NCI-H526 (cell line): ENCODE measurements at places on chromosomes 3 and 15.

GRCh38 chr15:39997031-39997430 is 42.0 kb downstream of the SRP14 start:
- DNase-seq, result no peak

GRCh38 chr3:67384760-67385397 is 269.5 kb downstream of the SUCLG2 start:
- no peak for DNase-seq

DNA sequence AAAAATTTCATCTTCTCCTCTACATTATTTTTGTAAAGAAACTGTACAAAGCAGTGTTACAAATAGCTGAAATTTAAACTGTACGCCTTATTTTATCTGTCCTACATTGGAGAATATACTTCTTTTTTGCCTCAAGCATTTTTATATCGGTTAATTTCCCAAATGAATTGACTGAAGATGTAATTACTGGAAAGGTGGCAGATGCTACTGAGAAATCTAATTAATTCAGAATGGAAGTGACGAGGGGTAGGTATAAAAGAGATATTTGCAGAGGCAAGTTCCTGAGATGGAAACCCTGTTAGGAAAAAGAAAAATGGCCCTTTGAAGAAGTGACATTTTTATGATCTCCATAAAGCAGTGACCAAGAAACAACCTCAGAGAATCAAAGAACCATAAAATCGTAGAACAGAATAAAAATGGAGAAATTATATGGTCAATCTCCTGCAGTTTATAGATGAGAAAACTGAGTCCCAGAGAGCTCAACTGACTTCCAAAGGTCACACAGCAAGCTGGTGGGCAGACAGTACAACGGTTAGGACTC is 20.4 kb downstream of the RUVBL1 start:
- DNase-seq, result no peak

DNA sequence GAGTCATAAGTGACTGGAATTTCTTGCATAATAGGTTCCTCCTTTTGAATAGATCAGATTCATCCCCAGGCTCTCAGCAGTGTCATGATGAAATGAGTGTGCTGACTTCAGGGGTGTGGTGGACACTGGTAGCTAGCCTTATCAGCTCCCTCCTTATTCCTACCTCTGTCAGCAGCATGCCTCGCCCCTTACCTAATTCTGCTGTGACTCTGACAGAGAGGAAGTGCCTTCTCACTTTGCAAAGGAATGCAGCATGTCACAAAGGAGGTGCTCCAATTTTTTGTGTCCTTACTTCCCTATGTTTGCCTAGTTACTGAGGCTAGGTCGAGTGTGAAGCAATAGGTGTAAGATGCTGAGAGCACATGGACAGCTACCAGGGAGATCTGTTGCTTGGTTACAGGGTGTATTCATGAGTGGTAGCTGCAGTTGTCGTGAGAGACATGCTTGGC is 90.6 kb downstream of the TNFAIP8L3 start:
- no peak for DNase-seq

DNA sequence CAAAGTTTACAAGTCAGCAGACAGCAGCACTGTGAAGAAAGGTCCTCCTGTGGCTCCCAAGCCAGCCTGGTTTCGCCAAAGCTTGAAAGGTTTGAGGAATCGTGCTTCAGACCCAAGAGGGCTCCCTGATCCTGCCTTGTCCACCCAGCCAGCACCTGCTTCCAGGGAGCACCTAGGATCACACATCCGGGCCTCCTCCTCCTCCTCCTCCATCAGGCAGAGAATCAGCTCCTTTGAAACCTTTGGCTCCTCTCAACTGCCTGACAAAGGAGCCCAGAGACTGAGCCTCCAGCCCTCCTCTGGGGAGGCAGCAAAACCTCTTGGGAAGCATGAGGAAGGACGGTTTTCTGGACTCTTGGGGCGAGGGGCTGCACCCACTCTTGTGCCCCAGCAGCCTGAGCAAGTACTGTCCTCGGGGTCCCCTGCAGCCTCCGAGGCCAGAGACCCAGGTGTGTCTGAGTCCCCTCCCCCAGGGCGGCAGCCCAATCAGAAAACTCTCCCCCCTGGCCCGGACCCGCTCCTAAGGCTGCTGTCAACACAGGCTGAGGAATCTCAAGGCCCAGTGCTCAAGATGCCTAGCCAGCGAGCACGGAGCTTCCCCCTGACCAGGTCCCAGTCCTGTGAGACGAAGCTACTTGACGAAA is 24.2 kb downstream of the STARD5 start:
- DNase-seq, result no peak

DNA sequence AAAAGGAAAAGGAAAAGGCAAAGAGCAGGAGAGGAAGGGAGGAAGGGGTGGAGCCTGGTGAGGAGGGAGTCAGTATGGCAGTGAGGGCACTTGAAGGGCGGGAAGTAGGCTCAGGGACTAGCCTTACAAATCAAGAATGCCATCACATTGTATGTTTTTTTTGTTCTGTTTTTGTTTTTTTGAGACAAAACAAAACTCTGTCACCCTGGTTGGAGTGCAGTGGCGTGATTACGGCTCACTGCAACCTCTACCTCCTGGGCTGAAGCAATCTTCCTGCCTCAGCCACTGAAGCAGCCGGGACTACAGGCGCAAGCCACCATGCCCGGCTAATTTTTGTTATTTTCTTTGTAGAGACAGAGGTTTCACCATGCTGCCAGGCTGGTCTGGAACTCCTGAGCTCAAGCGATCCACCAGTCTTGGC is 10.5 kb upstream of the PIK3CB start:
- no peak for DNase-seq

- no peak for DNase-seq
Observed at GRCh38 chr3:180617049-180617448, 15.1 kb downstream of the TTC14 start.

GRCh38 chr3:27607370-27607769 is 114.8 kb downstream of the EOMES start:
- no peak for DNase-seq

DNA sequence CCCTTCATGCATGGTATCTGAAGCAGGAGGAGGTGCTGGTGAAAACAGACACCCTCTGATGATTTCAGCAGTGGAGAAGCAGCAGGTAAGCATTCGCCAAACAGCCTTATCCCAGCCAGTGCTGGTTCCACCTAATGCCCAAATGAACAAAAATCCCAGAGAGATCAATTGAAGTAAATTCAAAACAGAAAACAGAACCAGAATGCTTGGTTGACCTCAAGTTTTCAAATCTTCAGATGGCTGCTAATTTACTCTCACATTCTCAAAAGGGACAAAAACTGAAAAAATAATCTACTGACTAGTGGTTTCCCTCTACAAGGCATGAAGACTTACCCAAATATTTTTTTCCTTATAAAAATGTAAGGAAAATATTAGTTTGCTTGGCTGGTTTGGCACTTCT is 87.0 kb upstream of the MYO5C start:
- DNase-seq, result no peak

DNA sequence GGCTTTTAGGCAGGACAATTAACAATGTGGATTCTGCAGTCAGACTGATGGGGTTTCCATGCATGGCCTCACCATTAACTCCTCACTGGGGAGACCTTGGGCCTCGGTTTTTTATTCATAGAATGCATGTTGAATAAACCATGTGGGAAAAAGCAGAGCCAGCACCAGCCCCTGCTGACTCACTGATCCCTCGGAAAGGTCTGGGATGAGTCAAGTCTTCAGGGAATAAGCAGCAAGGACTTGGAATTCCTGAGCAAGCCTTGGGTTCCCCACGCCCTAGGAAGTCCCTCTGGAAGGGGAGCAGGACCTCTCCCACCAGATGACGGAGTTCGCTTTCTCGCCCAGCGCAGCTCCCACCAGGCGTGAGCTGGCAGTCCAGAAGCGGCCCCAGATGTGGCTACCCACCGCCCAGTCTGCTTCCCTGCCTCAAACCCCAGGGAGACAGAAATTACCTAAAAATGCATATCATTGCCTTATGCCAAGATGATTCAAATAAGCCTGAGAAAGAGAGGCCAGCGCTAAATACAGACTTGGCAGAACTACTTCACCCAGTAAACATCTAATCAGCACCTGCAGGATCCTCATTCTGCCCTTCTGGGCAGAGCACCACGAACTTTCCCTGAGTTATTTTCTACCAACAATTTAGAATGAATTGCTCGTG is 45.4 kb downstream of the BTD start:
- no peak for DNase-seq

DNA sequence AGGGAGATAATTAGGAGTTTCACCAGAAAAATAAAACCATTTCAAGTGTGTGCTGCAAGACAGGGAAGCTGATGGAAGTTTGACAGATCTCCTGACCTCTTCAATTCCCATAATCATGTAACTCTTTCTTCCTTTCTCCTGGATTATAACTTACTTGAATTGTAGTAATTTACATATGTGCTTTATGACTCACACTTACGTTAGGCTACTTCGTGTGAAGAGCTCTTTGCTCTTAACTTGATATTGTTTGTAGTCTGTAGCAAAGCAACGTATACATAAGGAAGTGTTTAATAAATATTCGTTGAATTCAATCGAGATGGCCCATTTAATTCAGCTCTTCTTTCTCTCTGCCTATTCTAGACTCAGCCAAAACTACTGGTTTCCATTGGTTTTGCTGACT is 23.5 kb downstream of the ROBO2 start:
- no peak for DNase-seq

- no peak for DNase-seq
Observed at GRCh38 chr3:187833799-187834578, 88.7 kb upstream of the BCL6 start.

DNA sequence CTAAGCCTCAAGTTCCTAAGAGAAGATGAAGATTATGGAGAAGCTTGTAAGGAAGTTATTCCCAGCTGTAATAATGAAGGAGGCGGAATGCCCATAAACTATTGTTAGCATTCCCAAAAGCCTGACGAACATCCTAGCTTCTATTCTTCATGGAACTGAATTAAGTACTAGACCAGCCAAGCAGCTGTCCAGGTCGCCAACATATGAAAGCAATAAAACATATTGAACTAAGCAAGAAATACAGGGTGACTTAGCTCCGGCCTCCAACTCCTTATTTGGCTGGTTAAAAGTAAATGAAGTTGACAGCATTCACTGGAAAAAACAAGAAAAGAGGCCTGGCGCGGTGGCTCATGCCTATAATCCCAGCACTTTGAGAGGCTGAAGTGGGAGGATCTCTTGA is 174.0 kb upstream of the TPM1 start:
- DNase-seq, result no peak

GRCh38 chr3:172194702-172195406 is 155.5 kb downstream of the FNDC3B start:
- peak; percentile 53 for DNase-seq

DNA sequence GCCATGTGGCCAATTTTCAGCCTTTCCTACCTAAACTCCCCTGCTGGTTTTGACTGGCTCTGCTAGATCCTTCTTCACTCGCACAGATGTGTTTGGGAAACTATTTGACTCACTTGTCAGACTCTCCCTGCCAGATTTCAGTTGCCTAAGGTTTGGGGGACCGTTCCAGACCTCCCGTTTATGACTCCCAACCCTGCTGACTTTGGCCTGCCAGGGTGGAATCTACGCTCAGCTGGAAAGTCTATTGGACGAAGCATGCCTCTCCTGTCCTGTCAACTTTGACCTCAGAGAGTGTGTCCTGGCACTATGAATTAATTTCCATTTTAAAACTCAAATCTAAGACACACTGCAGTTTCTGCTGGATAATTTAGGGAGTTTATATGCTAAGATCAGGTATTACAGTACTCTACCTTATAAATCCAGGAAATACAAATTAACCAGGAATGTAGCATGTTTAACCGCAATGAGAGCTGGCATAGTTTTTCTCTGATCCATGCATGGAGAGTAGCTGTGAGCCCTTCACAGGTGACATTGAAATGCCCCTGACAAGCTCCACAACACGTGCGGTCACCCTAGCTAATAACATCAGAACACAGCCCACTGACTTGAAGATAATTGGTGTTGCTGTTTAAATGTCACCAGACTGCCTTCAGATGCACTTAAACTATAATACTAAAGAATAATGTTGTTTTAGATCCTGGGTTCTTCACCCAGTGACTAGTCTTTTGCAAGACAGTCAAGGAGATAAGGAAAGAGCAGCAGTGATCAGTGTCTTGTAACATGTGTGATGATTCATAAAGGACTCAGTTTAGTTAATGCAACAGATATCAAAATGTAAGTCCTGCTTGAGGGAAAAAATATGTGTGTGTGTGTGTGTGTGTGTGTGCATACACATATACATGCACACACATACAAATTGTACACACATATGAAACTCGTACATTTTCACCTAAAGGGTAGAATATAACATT is 223.0 kb upstream of the MCTP2 start:
- no peak for DNase-seq

- no peak for DNase-seq
Observed at GRCh38 chr15:89377024-89377841, 42.6 kb upstream of the POLG start.

- no peak for DNase-seq
Observed at GRCh38 chr15:77144492-77145070, 73.7 kb upstream of the TSPAN3 start.

GRCh38 chr3:32706348-32707025 is 21.5 kb downstream of the CNOT10 start:
- no peak for DNase-seq
